ENCODE measurements at places on chromosomes 5 and 9.

DNA sequence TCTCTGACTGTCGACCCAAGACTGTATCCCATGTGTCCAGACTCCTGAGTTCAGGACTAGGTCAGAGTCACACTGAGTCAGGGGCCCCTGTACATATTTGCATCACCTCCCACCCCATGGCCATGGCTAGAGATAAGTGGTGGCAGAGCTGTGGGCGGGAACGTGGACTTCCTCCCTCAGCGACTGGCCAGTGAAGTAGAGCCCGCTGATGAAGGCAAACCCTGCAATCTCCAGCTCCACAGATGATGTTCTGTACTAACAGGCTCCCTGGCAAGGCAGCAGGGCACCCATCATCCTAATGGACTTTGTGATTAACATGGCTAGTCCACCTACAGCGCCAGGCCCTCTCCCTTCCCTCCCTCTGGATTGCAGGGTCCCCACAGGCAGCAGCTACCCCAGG is 110.5 kb upstream of the LRRTM2 start:
- no peak for DNase-seq

DNA sequence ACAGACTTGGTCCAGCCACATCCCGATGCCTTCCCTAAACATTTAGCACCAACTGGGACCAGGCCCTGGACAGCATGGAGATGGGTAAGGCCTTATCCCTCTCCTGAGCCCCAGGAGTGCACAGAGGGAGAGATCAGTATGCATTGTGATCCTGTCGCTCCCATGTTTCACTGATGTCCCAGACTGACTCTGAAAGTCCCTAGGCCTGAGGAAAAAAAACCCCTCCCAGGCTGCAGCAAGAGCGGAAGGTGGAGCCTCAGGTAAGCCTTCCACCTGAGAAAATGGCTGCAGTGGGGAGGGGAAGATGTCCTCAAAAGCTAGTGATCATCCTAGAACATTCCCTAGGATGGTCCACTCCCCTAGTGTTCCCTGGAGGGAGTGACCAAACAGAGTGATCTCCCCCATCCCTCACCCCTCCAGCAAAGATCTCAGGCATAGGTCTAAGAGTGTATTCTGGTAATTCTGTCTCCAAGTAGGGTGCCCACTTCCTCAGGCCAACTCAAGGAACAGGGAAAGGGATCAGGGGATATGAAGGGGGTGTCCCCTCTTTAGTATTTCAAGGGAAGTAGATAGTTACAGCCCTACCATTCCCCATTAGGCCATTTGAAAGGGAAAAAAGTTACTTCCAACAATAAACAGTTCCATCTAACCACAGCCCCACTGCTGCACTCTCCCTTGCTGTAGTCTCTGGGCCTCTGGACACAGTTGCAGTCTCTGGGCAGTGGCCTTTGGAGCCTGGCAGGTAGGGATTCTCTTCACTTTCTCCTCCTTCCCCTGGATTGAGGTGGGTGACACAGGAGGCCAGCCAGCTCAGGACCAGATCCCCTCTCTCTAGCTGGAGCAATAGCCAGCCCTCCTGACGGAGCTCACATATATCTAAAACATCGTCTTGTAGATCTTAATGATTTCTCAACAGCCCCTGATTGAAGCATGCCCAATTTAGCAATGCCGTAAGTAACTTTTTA is 6.8 kb upstream of the CXXC5 start:
- no peak for DNase-seq

DNA sequence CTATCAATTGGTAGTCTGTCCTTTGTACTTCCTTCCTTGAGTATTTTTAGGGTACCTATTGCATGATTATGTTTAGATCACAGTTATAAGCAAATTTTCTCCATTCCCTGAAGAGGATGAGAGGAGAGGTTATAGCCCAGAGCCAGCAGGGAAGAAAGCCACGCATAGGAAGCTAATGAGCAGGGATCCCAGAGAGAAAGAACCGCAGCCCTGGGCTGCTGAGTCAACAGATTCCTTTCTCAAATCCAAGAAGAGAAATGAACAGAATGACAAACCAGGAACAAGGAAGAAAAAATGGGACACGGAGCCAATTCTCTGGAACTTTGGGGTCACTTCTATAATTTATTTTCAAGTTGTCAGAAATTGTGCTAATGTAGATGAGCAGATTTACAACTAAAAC is 284.5 kb downstream of the RFX3 start:
- DNase-seq: no peak

- DNase-seq: no peak
Observed at GRCh38 chr5:10485142-10485795, 43.6 kb downstream of the ROPN1L start.

GRCh38 chr5:28009576-28009975 is 971.2 kb upstream of the CDH9 start:
- DNase-seq: no peak

- no peak for DNase-seq
Observed at GRCh38 chr5:143011585-143011984, 241.4 kb downstream of the ARHGAP26 start.

GRCh38 chr5:103433211-103433610 is 129.4 kb downstream of the NUDT12 start:
- no peak for DNase-seq

DNA sequence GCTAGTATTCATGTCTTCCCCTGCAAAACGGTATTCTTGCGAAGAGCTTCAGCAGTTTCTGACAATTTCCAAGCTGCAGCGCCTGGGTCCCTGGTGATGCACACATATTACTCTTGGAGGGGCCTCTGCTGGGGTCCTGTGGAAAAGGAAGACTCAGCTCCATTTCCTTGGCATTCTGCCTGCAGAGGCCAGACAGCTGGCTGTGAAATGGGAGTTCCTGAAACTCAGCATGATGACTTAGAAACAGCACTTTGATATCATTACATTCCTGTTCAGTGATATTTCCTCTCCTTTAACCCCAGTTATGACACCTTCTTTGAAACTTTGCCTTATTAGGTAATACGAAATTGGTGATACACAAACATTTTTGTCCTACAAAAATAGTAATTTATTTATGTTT is 98.5 kb downstream of the APBA1 start:
- DNase-seq: no peak

DNA sequence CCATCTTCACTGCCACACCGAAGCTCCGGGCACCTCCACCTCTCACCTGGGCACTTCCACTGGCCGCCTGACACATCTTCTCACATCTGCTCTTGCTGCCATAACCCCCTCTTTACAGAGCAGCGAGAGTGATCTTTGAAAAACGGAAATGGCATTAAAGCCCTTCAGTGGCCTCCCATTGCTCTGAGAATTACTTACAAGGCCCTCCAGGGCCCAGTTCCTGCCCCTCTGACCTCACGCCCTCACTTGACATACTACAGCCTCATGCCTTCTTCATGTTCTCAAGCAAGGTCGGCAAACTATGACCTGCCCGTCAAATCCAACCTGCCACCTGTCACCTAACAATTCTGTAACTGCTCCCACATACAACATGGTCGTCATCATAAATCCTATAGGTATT is 187.3 kb downstream of the NR3C1 start:
- no peak for DNase-seq

- peak; percentile 27 for DNase-seq
Observed at GRCh38 chr9:93596399-93596798, 20.0 kb downstream of the PHF2 start.

DNA sequence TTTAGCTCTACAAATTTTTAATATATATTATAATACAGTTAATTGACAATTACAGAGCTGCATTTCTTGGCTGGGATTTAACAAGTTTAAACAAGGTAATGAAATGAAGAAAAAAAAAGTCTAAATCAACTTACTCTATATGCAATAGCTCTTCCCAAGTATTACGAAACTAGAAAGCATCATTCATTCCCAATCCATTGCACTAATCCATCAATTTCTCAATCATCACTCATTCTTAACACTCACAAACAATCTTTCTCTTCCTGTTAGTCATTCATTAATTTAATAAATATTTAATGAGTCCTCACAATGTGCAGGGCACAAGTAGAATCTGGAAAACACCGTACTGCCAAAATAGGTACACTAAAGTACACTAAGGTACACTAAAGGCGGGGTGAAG is 42.9 kb upstream of the APBA1 start:
- DNase-seq: no peak

GRCh38 chr5:31393126-31393525 is 138.8 kb downstream of the DROSHA start:
- DNase-seq: no peak

GRCh38 chr9:13111778-13112177 is 167.7 kb downstream of the MPDZ start:
- DNase-seq: no peak

DNA sequence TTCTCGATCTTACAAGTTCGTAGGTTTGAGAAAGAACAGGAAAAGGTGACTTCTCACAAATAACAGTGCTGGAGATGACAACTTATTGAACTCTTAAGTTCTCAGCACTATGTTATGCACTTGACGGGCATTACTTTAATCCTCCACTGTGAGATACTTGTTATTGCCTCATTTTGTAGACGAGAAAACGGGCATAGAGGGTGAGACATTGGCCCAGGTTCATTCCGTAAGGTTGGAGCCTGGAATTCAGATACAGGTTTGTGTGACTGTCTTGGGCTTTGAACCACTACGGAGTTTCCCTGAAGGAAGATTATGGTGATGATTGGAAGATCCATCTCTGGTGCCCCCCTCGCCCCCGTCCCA is 657 bp downstream of the MAT2B start:
- no peak for DNase-seq

- no peak for DNase-seq
Observed at GRCh38 chr5:131245948-131246347, 17.9 kb upstream of the CDC42SE2 start.

DNA sequence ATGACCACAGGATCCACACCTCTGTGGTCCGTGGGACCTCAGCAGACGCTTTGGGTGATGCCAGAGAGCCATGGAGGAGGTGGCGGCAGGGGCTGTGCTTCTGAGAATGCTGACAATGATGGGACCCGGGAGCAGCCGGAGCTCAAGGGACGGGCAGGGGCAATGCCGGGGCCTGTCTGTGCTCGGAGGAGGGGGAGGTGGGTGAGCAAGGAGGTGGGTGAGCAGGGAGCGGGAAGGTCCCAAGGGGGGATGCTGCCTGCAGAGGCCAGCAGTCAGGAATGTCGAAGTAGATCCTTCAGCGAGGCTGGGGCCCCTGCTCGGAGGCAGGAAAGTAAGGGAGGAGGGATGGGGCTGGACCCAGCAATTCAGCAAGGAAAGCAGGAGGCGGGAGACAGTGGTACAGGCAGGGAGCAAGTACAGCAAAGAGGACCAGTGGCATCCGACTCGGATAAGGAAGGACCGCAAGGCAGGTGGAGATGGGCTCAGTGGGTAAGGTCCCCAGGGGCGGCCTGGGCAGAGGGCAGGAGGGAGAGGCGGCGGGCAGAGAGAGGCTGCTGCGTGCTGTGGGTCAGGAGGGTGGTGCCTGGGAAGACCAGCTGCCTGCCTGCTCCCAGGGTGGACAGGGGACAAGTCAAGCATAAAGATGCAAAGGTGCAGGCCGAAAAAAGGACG is 49.0 kb downstream of the ADAMTS2 start:
- DNase-seq: no peak

- no peak for DNase-seq
Observed at GRCh38 chr9:137321726-137322361, 19.8 kb upstream of the NRARP start.

GRCh38 chr9:136031741-136032730 is 63.1 kb downstream of the NACC2 start:
- DNase-seq: no peak

All from right lobe of liver (tissue), 6 donors.